Keratinocyte (primary cell): ENCODE measurements at places on chromosomes 12 and 14.

- no peak for DNase-seq
Observed at GRCh38 chr14:52338051-52338681, 24.1 kb downstream of the PTGER2 start.

GRCh38 chr12:143964-144649, 69.8 kb downstream of the SLC6A12 start:
- DNase-seq = no peak

DNA sequence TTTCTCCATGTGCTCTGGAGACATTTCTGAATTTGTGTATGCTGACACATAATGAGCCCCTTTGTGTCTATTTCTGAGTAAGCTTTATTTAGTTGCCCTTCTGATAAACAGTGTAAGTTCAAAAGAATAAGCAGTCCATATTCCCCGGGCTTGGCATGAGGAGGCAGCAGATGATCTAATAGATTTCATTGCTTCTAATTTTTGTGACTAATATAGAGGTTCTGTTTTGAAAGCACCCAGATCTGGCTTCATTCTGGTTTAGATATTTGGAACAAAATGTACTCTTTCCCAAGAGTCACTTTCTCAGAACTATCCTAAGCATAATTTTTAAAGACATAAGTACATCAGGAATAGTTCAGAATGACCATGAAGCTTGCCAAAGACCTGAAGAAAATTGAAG, 290.9 kb downstream of the BTG1 start:
- no peak for DNase-seq

DNA sequence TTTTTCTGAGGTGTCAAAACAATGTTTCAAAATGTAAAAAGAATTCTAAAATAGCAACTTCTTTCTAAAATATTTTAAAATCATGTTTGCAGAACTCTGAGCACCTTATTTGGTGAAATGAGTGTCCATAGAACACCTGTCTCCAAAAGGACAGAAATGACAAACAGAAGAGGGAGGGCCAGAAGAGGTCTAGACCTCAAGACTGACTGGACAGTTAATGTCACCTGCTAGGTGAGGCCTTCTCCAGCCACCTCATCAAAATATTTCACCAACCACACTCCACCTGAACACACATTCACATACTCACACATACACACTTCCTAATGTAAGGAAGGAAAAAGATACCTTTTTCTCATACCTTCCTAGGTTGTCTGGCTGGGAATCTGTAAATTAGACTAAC, 147.8 kb upstream of the PLEKHA5 start:
- DNase-seq = no peak

- DNase-seq = no peak
Observed at GRCh38 chr12:46126050-46126727, 135.8 kb upstream of the SCAF11 start.

- DNase-seq = no peak
Observed at GRCh38 chr12:46585854-46586621, 213.5 kb upstream of the SLC38A2 start.

GRCh38 chr14:25371068-25371467, 321.1 kb upstream of the STXBP6 start:
- no peak for DNase-seq

DNA sequence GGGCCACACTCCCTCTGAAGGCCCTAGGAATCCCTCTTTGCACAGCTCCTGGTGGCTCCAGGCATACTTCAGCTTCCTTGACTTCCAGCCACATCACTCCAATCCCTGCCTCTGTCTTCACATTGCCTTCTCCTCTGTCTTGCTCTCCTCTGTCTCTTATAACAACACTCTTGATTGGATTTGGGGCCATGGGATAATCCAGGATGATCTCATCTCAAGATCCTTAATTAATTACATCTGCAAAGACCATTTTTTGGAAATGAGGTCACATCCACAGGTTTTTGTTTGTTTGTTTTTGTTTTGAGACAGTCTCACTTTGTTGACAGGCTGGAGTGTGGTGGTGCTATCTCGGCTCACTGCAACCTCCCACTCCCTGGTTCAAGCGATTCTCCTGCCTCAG, 88.7 kb downstream of the TMTC1 start:
- no peak for DNase-seq

- DNase-seq = no peak
Observed at GRCh38 chr14:77045238-77046162, 17.0 kb upstream of the IRF2BPL start.

- DNase-seq = no peak
Observed at GRCh38 chr14:58662018-58662417, 24.3 kb downstream of the DACT1 start.
